ENCODE measurements at places on chromosomes 12 and 14.

- peak; percentile 75 for DNase-seq
Observed at GRCh38 chr14:93954900-93955849, 21.2 kb downstream of the ASB2 start.

- peak; percentile 58 for DNase-seq
Observed at GRCh38 chr12:49296836-49297694, 2.1 kb downstream of the PRPH start.

GRCh38 chr12:118058227-118058626 is 2.8 kb downstream of the WSB2 start:
- DNase-seq = no peak

- DNase-seq = no peak
Observed at GRCh38 chr14:90626550-90626949, 189.7 kb downstream of the TTC7B start.

GRCh38 chr12:63752283-63752682 is 27.4 kb upstream of the RXYLT1 start:
- no peak for DNase-seq

- DNase-seq = no peak
Observed at GRCh38 chr12:14883686-14884085, 2.0 kb downstream of the MGP start.

GRCh38 chr12:1656902-1657301 is 27.9 kb downstream of the WNT5B start:
- no peak for DNase-seq

- DNase-seq = no peak
Observed at GRCh38 chr12:76255692-76256091, 92.5 kb downstream of the BBS10 start.

DNA sequence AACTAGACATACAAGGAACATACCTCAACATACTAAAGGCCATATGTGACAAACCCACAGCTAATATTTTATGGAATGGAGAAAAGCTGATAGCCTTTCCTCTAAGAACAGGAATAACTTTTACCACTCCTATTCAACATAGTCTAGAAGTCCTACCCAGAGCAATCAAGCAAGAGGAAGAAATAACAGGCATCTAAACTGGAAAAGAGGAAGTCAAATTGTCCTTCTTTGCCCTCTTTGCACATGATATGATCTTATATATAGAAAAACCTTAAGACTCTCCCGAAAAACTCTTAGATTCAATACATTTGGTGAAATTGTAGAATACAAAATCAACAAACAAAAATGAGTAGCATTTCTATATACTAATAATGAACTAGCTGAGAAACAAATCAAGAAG is 110.0 kb downstream of the ATP23 start:
- no peak for DNase-seq

GRCh38 chr14:51680031-51680430 is 28.3 kb downstream of the FRMD6 start:
- DNase-seq = no peak
